ENCODE measurements at places on chromosomes 5 and 9.
A peak's percentile ranks its signal among the peaks of the same experiment; 100 is the strongest.

DNA sequence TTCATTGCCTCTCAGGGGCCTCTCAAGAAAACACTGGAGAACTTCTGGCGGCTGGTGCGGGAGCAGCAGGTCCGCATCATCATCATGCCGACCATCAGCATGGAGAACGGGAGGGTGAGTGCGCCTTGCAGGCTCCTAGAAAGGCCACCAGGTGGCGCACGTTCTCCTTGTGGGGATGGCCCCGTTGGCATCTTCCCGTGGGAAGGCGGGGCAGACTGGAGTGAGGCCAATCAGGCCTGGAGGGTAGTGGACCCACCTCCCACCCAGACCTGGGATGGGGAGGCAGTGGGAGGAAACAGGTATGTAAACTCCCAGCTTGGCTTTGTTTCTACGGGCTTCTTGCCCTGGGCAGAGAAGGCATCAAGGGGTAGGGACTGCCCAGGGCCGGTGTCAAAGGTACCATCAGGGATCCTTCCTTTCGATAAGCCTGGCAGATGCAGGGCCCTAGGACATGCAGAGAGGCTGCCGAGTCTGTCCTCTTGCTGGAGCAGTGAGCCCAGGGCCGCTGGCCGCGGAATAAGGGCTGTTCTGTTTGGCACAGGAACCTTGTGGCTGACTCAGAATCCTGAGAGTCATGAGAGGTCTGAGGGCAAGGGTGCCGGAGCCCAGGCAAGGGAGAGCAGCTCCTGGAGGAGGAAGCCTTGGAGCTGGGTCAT lies 18.9 kb upstream of the SPTLC1 start:
- DNase-seq, result peak; percentile 52

DNA sequence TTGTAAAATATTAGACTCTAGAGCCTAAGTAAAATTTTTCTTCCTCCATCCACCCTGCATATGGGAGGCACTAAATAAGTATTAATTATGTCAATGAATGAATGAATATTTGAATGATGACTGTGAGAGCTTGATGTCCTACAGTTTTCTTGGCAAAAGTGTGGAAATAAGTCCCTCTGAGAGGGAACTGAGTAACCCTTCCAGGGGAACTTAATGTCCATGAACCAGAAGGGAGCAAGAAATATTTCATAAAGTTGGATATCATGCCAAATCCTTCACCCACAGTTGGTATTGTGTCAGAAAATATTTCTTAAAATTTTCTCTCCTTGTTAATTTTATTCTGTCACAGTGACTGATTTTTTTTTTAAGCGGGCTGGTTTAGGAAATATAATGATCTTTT lies 36.6 kb downstream of the NNT start:
- no peak for DNase-seq

GRCh38 chr9:120343416-120343815 lies 236.6 kb downstream of the CDK5RAP2 start:
- no peak for DNase-seq

- DNase-seq, result no peak
Measured at GRCh38 chr5:181261320-181262049, 542 bp upstream of the TRIM52 start.

DNA sequence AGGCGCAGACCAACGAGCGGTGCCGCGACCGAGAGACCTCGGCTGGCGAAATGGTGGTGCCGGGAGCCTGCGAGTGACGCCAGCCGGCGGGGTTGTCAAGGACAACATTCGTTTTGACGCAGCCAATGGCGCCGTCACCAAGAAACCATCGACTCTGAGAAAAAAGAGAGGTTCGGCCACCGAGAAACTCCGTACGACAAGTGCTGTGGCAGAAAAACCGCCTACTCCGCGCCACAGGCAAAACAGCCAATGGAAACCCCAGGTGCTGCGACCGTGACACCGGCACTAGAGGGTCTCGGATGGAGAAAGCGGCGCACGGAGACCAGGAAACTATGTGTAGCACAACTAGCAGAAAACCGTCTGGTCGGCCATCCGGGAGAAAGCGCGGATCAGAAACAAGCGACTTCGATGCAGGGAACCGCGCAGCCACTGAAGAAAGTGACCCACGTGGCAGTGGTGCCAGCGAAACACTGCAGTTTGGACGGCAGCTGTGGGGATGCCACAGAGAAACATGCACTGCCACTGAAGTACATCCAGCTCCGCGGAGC lies 88.8 kb downstream of the ANXA2R start:
- no peak for DNase-seq

DNA sequence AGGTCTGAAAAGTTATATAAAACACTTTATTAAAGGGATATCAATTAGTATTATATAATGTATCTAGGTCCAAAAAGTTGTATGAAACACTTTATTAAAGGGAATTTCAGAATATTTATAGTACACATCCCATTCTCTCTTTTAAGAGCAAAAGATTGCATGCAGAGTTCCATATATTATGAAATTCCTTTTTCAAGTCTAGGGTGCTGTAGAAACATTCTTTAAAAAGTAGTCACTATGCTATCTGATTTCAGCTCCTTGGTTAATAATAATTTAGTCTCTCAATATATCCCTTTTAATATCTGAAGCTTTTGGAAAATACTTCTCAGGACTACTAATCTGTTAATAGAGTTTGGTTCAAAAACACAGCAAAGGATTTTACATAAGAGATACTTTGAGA lies 1496.1 kb upstream of the C9orf72 start:
- DNase-seq, result no peak

- no peak for DNase-seq
Measured at GRCh38 chr9:69097064-69097463, 61.5 kb downstream of the FXN start.

- no peak for DNase-seq
Measured at GRCh38 chr5:98637116-98637515, 136.3 kb upstream of the RGMB start.

DNA sequence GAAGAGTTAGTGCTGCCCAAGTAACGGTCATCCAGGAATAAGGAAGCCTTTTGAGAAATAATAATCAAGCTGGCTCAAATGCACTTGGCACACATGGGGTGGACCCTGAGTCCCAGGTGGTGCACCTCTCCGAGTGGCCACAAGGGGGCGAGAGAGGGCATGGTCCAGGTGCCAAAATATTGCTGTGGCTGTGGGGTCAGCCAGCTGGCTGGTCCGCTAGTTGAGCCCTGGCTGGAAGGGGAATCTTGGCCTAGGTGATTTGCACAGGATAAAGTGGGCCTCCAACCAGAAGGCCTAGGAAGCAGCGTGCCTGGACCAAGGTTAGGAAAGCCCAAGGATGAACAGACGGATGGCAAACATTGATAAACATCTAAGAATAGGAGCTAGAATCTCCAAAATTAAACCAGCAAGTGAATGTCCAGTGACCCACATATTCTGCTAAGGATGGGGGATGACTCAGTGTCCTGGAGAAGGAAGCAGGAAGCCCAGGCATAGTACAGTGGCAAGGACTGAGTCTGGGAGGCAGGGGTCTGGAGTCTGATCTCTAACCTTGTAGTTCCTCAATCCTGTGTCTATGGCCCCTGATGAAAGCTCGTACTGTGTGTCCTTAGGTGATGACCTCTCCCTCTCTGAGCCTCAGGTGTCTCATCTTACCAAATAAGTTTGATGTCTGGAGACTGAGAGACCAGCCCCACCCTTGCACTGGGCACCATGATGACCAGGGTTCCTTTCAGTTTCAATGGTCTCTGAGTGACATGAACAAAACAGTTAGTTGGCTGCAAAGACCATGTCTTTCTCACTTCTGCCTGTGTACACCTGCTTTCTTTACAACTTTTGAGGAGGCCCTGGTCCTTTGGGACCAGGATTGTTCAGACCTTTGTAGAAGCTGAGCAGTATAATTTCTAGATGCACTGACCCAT lies 19.2 kb upstream of the SHB start:
- DNase-seq, result peak; percentile 47

DNA sequence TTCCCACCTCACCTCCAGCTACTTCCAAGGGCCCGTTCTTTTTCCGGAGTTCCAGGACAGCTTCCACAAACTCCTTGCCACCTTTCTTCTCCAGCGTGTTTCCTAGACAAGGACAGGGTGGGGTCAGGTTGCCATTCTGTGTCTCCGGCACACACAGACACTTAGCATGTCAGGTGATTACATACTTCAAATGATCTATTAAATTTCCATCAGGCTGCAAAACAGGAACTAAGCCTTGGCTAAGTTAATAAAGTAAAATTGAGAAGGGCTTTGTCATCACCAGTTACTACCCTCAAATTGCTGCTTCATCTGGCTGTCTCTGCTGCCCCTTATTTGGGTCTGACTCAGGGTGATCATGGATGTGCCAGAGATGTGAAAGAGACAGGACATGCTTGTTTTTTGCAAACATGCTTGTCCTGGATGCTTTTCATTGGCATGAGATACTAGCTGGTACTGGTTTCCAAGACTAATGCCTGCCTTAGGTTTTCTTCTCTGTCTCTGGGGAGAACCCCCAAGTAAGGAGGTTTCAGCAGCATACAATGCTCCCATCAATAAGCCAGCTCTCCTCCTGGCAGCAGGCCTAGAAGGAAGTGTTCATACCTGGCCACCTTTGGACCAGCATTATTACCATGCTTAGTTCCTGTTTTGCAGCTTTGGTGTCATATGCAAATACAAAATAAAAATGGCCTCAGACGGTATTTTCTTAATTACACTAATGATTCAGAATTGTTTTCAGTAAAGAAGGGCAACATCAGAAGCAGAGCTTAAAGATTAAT lies 52.9 kb downstream of the MACROH2A1 start:
- no peak for DNase-seq

GRCh38 chr9:79945016-79945415 lies 373.3 kb downstream of the TLE4 start:
- no peak for DNase-seq

DNA sequence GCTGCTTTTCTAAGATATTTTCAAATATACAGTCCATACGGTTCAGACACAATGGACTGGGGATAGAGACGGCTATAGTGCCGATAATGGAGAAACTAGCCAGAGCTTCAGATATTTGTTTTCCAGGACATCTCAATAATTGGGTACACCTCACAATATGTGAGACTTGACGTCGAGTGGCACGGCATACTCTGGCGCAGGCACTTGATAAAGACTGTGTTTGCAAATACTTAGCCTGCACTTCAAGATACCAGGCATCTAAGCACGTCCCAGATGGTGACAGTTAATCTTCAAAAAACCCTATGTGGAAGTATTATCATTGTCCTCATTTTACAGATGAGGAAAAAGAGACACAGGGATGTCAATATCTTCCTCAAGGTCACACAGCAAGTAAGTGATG lies 48.5 kb downstream of the SEMA5A start:
- DNase-seq, result no peak

- DNase-seq, result no peak
Measured at GRCh38 chr5:2913281-2913680, 161.8 kb upstream of the IRX2 start.

GRCh38 chr5:74332006-74332405 lies 308.5 kb downstream of the ENC1 start:
- no peak for DNase-seq

DNA sequence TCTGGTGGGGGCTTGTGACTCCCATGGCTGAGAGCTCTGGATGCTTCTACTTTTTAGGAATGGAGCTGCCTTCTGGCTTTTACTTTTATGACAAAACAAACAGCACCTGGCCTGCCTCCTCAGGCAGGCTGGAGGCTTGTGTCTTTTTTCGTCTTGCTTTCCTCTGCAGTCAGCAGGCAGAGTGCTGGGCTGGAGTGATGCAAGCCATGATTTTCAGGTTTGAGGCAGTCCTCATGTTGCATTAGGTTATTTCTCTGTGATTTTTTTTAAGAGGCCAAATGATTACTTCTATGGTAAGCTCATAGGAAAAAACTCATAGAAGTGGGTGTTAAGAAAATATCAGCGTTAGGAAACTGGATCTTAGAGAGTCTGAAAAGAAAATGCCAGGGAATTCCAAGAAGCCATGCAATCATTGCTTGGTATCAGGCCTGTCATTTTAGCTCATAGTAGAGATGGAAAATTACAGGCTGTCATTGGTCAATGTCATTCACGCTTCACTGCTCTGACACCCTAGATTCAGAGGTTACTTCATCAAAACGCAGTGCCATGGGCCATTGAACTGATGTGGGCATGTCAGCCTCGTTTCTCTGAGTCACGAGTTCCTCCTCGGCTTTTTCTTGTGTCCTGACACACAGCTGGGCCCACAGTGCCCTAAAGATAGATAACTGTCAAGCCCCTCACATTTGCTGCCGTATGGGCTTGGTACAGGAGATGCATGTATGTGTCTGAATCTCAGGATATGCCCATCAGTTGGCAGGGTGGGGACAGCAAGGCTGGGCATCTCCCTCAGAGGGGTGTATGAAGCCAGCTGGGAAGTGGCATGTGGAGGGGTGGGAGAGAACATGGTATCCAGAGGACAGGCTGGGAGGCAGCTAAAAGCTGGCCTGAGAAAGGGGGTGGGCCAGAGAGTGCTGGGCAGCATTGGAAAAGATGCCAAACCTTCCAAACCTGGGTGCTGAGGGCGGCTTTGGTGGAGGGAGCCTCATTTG lies 151.8 kb downstream of the HSPA4 start:
- DNase-seq, result no peak

DNA sequence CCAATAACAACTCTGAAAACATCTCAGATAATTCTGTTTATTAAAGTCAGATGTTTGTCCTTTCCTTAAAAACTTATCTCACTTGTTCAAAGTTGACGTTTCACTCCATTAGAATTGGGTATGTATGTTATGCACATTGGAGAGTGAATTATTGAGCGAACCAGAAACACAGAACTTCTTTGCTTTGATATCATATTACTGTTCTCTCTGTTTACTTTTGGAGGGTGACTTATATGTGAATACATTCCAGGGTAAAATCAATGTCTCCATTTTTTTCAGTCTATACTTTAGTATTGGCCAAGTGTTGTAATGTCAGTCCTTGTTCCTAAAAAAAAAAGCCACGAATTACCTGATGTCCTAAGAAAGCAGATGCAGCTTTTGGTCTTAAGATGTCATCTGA lies 307.4 kb downstream of the CSNK1G3 start:
- DNase-seq, result no peak

- DNase-seq, result no peak
Measured at GRCh38 chr9:121141706-121142105, 60.0 kb downstream of the RAB14 start.

GRCh38 chr9:127878652-127879390 lies 1.3 kb upstream of the AK1 start:
- no peak for DNase-seq

GRCh38 chr5:41325074-41325473 lies 111.7 kb upstream of the C6 start:
- DNase-seq, result no peak

- no peak for DNase-seq
Measured at GRCh38 chr9:115353681-115354080, 235.7 kb upstream of the TNC start.

DNA sequence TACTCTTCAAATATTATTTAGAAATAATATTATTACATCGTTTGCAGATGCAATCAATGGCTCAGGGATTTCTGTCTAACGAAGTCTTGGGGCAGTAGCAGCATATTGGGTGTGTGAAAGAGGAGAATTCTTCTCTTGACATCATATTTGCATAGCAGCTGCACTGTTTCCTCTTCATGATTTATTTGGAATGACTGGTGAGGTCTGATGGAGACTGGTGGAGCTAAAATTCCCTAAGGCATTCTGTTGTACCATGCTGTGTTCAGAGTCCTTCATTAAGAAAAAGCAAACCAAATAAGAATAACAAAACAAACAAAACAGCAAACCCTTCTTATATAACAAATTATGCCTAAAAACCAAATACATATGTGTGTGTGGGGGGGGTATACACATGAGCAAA lies 177.6 kb downstream of the DIRAS2 start:
- no peak for DNase-seq

GRCh38 chr9:96201140-96201539 lies 100.8 kb downstream of the HSD17B3 start:
- DNase-seq, result no peak
